COR-L47 (cell line): ENCODE measurements at places on chromosomes 4 and X.

- DNase-seq, result no peak
These were observed 8.9 kb downstream of the USP53 start for GRCh38 chr4:119221412-119221811.

DNA sequence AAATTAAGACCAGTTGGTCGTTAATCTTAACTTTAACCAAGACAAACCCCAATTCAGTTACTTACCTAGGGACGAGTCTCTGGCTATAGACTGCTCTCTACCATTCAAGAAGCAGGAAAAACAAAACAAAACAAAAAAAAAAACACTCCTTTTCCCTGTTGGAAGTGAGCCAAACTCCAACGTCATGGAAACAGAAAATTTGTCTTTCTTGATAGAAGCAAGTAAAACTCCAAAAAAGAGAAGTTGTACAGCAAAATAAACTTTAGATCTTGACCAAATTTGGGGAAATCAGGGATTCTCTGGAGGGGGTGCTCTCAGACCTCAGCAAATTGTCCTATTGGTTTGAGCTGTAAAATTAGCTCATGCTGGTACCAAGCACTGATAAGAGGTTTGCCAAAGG, 3.7 kb downstream of the CNGA1 start:
- no peak for DNase-seq

GRCh38 chrX:12349201-12349600, 210.9 kb downstream of the FRMPD4 start:
- no peak for DNase-seq

- DNase-seq, result no peak
These were observed 154.9 kb downstream of the NPFFR2 start for GRCh38 chr4:72186714-72187113.

GRCh38 chrX:46165411-46165810, 379.8 kb downstream of the ZNF674 start:
- DNase-seq, result no peak

DNA sequence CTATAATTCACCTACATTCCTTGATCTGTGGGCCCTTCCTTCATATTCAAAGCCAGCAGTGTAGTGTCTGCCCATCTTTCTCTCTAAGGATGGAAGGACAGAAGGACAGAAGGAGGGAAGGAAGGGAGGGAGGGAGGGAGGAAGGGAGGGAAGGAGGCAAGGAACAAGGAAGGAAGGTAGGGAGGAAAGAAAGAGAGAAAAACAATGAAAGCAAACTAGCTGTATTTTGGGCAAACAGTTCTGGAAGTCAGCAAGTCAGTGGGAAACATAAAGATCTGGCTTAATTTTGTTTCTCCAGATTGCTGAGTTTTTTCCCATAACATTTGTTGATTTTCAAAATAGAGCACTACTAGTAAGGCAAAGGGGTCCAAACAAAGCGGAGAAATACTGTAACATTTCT, 555.2 kb upstream of the EPHA5 start:
- DNase-seq, result no peak

DNA sequence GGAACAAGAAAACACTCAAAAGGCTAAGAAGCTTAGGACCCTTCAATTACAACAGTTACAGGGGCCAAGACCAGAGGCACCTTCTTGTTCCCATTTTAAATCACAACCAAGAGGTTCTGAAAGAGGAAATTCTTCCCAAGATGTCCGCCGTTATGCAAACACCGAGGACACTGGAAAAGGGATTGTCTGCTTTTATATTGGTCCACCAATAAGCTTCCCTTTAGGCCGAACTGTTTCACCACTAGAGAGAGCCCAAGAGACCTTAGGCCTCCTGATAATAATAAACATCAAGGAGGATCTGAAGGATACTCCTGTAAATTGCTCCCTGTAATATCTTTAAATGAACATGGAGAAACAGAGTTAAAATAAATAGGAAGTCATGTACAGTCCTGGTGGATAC, 92.6 kb upstream of the NLRP2B start:
- DNase-seq, result no peak

GRCh38 chrX:117508021-117508420, 608.6 kb downstream of the KLHL13 start:
- DNase-seq, result peak; percentile 2

DNA sequence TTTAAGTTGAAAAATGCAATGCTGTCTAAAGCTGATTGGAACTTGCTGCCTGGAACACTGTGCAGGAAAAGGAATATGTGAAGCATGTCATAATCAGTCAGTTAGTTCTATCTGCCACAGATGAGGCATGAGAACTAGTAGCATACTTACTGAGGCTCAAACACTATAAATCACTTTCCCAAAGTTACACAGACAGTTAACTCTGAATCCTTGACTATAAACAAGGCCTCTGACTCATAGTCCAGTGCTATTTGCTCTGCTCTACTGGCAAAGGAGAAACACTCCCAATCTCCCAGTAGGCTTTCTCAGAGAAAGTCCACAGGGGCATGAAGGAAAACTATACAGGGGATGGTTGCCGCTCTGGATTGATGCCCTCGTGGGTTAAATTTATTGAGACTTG, 2078.4 kb upstream of the TENM3 start:
- no peak for DNase-seq

GRCh38 chrX:41802958-41803357, 79.0 kb downstream of the GPR82 start:
- no peak for DNase-seq

DNA sequence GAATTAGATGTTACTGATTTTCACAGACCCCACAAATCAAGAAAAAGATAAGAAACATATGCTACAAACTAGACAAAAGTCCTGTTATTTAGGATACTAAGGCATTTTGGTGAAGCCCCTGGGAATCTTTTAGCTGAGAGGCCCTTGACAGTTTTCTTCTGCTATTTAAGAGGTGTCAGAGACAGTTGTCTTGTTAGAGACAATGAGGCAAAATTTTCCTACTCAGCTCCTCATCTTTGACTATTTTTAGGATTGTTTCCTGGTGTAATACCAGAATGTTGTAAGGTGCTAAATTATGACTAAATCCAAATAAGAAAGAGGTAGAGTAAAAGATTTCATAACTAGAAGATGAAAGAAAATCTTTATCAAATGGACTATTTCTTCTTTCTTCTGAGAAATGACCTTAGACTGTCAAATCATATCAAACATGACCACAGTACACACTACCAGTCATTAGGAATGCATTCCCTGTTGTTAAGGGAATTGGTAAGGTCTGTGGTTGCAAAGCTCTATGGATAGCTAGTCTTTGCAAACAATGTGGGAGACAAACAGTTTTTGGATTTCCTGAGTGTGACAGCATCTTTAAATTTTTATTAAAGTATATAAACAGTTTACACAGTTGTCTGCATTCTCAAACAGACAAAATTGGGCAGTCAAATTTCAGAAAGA, 926.1 kb downstream of the ADGRL3 start:
- DNase-seq, result no peak

- DNase-seq, result no peak
These were observed 71.2 kb downstream of the BEND2 start for GRCh38 chrX:18149454-18149853.

- no peak for DNase-seq
These were observed 67.7 kb upstream of the HS3ST1 start for GRCh38 chr4:11496351-11496829.

- no peak for DNase-seq
These were observed 8.9 kb upstream of the P2RY8 start for GRCh38 chrX:1545776-1546408.

GRCh38 chr4:145387079-145387478, 94.6 kb upstream of the SMAD1 start:
- no peak for DNase-seq

- DNase-seq, result no peak
These were observed 23.9 kb downstream of the HMX1 start for GRCh38 chr4:8847764-8848163.

GRCh38 chr4:2367626-2368025, 50.8 kb downstream of the ZFYVE28 start:
- no peak for DNase-seq

GRCh38 chr4:121168446-121169281, 4.5 kb upstream of the TNIP3 start:
- no peak for DNase-seq

GRCh38 chrX:129520151-129520550, 3.1 kb downstream of the SMARCA1 start:
- DNase-seq, result no peak

DNA sequence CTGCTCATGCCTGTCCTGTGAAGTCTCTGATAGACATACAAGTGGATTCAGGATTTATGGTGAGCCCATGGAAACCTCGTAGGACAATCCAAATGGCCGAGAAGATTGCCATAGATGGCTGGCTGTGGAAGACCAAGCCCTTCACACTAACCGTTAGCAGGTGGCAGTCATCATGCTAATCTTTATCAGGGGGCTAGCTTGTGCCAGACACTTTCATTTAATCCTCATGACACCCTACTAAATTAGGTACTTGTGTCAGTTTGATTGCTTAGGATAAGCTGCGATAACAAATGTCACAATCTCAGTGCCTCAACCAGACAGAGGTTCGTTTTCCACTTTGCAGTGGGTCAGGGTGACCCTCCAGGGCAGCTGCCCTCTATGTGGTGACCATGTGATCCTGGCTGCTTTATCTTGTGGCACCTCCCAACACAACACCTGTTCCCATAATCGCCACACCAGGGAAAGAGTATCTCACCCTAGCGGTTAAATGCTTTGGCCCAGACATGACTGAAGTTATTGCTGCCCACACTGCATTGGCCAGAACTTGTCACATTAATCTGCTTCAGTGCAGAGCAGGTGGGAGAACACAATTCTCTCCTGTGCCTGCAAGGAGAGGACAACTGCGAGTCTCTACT, 60.8 kb downstream of the REPS2 start:
- no peak for DNase-seq

- no peak for DNase-seq
These were observed 89.7 kb downstream of the COL4A6 start for GRCh38 chrX:108348525-108348924.

- DNase-seq, result no peak
These were observed 229.9 kb upstream of the UGT8 start for GRCh38 chr4:114368751-114369150.

DNA sequence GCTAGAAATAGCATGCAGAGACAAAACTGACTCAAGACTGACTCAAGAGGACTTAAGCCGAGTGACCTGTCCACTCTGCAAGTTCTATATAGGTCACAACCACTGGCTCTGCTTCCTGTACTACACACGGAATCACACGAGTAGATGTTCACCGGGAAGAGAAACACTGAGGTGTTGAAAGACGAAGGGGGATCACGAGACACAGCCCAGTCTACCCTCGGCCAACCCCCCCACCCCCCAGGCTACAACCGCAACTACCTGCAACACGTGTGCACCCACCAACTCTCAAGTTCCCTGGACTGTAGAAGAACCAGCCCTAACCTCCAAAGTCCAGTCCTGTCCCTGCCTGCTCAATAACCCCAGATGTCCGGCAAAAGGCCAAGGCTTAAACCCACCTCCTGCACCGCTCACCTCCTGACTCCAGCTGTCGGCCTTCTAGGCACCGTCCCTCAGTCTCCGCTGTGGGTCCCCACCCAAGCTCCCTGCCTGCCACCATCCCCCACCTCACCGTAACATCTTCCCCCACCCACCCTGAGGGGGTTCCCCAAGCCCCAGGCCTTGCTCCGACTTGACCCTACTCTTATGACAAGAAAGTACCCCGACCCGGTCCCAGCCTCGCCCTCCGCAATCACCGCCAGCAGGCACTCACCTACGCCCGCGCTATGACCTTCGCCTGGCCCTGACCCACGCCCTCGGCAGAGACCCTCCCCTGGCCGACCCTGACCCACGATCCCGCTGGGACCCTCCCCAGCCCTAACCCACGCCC, 739 bp downstream of the GAK start:
- DNase-seq, result no peak

- no peak for DNase-seq
These were observed 46.8 kb upstream of the GC start for GRCh38 chr4:71830497-71831190.

- no peak for DNase-seq
These were observed 195.2 kb upstream of the EPHA5 start for GRCh38 chr4:65865489-65865888.

- DNase-seq, result no peak
These were observed 143.6 kb upstream of the FAM47A start for GRCh38 chrX:34275699-34276098.
